ENCODE measurements at places on chromosomes 11 and 22. TPM values are rescaled to one million over a fixed set of nuclear protein-coding genes. Genes with fewer than 3 reads are reported as not detected.

SCGB1A1 gene
- total RNA-seq = not detected

- no peak for DNase-seq
Measured at GRCh38 chr11:74471668-74472429, 4.5 kb upstream of the KCNE3 start.

DNA sequence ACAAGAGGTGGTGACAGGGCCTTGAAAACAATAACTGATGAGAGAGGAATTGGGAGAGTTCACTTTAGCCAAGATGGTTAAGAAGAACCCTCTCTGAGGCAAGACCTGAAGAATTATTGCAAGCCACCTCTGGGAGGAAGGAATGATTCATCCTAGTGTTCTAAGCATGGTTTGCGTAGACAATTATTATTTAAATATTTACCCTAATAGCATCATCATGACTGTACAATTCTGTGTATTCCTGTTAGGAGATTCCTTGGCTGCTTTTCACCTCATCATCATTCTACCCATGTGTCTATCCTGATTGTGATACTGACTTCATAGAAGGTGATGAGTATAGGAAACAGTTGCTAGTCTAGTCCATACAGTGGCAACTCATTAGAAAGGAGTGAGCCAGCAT lies 264.4 kb downstream of the DDX10 start:
- DNase-seq = no peak

DNA sequence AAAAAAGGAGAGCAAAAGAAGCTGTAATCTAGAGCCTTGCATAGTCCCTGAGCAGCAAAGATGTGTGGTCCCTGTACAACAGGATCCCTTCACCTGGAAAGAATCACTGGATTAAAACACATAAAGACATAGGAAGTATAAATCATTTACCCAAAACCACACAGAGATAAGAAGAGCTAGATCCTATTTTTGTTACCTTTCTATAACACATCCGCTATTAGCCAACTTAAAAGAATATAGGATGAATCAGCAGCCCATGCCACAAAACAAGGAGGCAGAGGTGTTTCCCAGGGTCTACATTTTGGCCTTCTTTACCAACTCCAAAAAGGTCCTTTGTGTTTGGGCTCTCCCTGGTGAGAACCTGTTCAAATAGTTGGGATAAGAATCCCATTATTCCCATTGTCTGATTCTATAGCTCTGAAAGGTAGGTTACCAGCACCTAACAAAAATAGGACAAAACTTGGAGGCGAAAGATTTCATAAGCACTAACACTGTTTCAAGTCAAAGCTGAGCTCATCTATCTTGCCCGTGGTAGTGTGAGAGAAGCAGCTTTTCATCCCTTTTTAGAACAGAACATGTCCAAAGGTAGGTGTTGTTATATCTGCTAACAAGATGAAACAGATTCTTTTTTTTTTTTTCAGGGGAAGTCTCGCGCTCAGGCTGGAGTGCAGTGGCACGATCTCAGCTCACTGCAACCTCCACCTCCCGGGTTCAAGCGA lies 26.8 kb downstream of the PAK1 start:
- no peak for DNase-seq

- DNase-seq = no peak
Measured at GRCh38 chr11:124644426-124645280, 22.0 kb downstream of the TBRG1 start.

Data from occipital lobe (tissue), 3 donors.